Astrocyte of the spinal cord (primary cell): ENCODE measurements at places on chromosomes 4 and X.
A peak's percentile ranks its signal among the peaks of the same experiment; 100 is the strongest.

DNA sequence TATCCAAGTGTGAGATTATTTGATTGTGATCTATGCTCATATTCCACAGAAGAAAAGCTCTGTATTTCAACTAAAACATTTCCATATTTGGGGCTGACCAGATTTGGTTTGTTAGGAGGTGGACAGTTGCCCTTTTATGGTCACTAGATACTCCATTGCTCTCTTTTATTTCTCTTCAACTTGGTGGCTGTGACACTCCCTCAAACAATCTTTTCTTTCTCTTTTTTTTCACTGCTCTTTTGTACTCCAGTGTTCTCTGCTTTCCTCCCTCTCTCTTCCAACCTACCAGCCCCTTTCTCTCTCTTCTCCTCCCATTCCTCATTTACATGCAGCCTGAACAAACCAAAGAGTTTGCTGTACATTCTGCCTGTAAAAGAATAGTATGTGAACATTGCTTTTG, 48.8 kb downstream of the RBPJ start:
- peak; percentile 29 for DNase-seq

- DNase-seq = no peak
Observed at GRCh38 chrX:109533005-109533404, 3.6 kb upstream of the NXT2 start.

DNA sequence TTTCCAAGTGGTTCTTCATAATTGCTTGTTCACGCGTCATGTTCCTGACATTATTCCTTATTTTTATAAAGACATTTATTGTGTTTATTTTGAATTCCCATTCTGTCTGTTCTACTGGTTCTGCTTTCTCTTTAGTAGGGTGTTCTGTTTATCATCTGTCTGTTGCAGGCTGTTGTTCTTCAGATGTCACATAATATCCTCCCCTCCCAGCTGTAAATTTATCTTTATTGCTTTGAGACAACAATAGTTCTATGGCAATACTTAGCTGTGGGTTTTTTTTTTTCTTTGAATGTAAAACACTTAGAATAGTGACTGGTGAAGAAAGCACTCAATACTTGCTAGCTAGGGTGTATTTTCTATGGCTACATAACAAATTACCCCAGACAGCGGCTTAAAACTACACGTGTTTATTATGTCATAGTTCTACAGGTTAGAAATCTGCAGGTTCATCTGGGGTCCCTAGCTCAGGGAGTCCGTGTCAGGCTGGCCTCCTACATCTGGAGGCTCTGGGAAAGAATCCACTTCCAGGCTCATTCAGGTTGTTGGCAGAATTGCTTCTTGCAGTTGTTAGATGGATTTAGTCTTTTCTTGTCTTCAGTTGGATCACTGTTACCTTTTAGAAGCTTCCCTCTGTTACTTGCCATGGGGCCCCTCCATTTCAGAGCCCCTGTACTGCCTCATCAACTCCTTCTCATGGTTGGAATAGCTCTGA, 63.4 kb upstream of the ENPEP start:
- DNase-seq = no peak

GRCh38 chr4:128840711-128841318, 31.3 kb downstream of the JADE1 start:
- DNase-seq = no peak

DNA sequence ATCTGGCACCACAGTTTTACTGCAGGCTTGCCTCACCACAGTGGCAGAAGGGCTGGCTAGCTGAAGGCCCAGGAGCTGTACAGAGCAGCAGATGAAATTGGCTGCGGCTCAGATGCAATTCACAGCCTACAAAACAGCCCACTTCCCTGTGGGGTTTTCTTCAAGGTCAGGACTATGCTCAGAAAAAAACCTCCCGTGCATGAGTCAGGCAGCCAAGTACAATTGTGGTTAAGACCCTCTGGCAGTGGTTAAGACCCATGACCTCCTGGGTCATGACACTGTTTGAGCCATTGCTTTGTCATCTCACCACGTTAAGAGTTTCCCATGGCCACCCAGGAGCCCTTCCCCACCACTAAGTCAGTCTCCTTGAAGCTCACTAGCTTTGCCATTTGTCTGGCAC, 276.3 kb downstream of the HNRNPD start:
- peak; percentile 33 for DNase-seq

GRCh38 chrX:152876931-152877840, 20.7 kb upstream of the ZNF185 start:
- DNase-seq = no peak

DNA sequence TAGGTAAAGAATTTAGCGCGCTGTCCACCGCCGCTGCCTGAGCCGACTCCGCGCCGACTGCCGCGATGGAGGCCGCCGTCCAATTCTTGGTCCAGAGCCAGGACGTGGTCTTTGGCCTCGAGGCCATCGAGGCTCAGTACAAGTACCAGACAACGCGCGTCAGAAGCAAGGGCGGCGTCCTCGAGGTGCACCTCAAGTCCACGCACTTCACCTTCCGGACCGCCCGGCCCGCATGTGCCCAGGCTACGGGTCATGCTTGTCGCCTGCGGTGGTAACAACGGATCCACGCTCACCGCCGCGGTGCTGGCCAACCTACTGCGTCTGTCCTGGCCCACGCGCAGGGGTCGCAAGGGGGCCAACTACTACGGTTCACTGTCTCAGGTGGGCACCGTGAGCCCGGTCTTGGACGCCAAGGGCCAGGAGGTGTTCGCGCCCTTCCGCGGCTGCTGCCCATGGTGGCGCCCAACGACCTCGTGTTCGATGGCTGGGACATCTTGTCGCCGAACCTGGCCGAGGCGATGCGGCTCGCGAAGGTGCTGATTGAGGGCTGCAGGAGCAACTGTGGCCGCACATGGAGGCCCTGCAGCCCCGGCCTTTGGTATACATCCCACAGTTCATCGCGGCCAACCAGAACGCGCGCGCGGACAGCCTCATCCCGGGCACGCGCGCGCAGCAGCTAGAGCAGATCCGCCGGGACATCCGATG, 128.0 kb downstream of the ANAPC4 start:
- no peak for DNase-seq

DNA sequence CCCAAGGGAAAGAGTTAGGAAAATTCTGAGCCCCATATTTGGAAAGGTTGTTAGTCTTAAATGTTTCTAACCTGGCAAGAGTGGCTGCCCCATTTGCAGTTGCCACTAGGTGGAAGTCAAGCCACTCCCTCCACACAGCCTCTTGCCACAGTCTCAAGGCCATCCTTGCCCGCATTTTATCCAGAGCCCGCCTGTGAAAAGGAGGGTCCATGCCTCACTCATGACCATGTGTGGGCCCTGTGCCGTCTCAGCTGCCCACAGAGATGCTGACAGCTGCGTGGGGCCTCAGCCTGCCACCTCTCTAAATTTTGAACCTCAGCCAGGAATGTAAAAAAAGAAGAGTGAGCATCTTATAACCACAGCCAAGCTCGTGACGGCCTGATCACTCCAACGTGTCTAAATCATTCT, 201.5 kb upstream of the FAM241A start:
- peak; percentile 17 for DNase-seq

DNA sequence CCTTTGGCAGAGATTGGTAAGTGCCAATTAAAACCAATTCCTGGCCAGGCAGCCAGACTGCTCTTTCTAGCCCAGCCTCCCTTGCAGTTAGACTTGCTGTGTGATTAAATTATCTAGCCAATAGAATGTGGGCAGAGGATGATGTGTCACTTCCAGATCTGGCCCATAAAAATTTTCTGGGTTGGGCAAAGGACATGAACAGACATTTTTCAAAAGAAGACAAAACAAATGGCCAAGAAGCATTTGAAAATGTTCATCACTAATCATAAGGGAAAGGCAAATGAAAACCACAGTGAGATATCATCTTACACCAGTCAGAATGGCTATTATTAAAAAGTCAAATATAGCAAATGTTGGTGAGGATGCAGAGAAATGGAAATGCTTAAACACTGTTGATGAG, 71.4 kb upstream of the STIM2 start:
- DNase-seq = no peak

- DNase-seq = peak; percentile 57
Observed at GRCh38 chr4:47615385-47615784, 130.3 kb downstream of the ATP10D start.

- DNase-seq = peak; percentile 66
Observed at GRCh38 chr4:142840516-142841123, 5.5 kb downstream of the INPP4B start.

GRCh38 chr4:107243141-107243781, 207.1 kb upstream of the DKK2 start:
- DNase-seq = peak; percentile 66

GRCh38 chrX:134636851-134637250, 21.4 kb downstream of the PLAC1 start:
- DNase-seq = peak; percentile 41

- no peak for DNase-seq
Observed at GRCh38 chrX:26559855-26560254, 343.9 kb downstream of the MAGEB5 start.

DNA sequence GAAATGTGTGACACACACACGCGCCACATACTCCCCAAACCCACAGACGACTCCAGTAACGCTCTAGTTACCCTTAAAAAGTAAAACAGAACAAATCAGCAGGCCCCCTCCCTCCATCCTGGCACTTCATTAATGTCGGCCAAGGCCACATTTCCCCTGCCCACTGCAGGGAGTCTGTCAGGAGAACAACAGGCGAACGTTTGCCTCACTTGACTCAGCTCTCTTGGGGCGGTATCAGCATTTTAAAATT, 671 bp upstream of the FHIP1A start:
- DNase-seq = no peak

DNA sequence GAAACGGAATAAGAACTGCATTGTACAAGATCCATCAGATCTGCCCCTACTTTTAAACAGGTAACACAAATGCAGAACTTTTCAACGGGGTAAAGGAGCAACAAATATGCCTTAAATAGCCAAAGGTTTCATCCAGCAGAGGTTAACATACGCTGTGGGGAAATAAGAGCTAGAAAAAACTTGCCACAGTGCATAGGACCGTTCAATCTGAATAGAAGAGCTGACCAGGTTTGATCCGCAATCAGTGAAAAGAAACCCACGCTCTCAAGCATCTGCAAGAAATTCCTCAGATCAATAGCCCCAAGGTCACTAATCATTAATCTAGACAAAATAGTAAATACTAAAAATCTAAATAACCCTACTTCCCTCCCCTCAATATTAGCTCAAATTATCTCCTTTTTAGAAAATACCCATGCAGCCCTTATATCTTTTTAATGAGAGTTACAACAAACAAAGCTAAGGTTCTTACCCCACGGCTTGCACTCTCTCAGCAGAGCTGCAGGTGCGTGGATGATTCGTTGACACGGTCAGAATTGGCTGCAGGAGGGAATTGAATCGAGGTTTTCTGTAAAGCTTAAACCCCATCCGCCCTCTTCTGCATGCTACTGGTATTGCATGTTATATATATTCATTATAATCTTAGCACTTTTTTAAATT, at the start of gene TLR10:
TLR10 (minus strand) TSS at position 539 of the 657 bp plus-strand sequence. CDS start 7,400 bp downstream, outside the sequence.
- DNase-seq = peak; percentile 48

DNA sequence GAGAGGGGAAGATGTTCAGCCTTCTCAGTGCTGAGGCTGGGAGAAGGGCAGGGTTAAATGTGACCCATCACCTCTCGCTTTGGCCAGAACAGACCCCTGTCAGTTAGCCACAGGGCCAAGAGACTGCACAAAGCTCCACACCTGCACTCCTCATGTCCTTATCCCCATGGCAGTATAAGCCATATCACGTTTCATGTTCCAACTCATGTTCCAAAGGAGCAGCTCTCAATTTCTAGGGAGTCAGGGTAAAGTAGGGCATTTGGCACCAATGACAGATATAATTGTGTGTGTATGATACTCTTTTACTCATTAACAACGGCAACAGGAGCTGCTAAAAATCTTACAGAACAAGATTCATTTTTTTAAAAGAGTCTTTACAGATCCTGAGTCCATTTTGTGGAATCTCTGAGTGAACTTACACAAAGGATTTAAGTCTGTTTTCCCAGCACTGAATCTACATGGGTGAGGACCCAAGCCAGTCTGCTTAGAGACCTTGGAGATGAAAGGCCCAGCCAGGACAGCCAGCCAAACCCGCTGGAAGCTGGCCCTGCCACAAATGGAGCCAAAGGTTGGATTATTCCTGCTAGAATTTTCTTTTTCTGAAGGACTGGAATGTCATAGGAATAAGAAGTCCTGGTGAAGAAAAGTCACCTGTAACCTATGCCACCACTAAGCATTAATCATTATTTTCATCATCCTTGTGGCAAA, 129.1 kb upstream of the SMAD1 start:
- peak; percentile 32 for DNase-seq

- DNase-seq = peak; percentile 28
Observed at GRCh38 chrX:107686792-107687191, 58.5 kb downstream of the PRPS1 start.

- no peak for DNase-seq
Observed at GRCh38 chrX:20383477-20383876, 116.8 kb upstream of the RPS6KA3 start.

GRCh38 chr4:61571761-61572559, 371.8 kb downstream of the ADGRL3 start:
- peak; percentile 70 for DNase-seq

DNA sequence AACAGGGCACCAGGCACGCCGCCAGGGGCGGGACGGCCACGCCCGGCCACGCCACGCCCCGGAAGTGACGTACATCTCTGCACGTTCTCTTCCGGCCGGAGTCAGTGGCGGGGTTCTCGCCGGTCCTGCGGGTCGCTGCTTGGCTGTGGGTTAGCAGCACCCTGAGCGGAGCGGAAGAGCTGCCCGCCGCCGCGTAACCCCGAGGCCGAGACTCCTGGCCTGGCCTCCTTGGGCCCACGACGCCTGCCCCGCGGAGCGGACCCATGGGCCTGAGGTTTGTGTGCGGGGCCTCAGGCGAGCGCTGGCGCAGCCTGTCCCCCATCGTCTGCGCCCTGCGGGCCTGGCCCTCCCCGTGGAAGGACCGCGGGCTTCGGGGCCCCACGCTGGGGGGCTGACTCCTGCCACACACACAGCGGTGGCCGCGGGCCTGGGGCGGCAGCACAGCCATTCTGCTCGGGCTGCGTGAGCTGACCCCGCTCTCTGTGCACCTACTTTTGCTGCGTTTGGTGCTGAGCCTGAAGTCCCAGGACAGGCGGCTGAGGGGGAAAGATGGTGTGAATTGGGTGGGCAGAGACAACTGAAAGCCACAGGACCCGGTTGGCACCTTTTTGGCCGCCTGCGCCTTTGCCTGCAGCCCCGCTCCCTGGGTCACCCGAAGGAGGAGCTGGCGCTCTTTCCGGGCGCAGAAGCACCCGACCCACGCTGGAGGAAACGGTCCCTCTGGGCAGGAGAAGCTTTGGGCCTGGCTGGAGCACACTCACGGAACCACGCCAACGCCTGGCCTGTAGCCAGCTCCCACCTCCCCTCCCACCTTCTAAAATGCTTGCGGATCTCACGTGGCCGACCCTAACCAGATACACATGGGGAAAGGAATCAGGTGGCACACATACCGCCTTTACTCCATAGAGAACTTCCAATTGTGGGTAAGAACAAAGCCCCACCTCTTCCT, 28.1 kb downstream of the NOP14 start:
- peak; percentile 84 for DNase-seq

- no peak for DNase-seq
Observed at GRCh38 chrX:99750721-99751120, 659.4 kb downstream of the PCDH19 start.

GRCh38 chr4:7705062-7705461, 234.6 kb downstream of the AFAP1 start:
- DNase-seq = no peak

- no peak for DNase-seq
Observed at GRCh38 chrX:118259213-118259612, 86.7 kb upstream of the WDR44 start.
